Activated T-helper 1 cell treated with anti-CD3 and anti-CD28 coated beads, Interleukin-2, amount 50 U/mL, for 16 hours (primary cell): ENCODE measurements at places on chromosomes 2 and 18.

- no peak for DNase-seq
Observed at GRCh38 chr2:43199492-43200488, 26.6 kb downstream of the ZFP36L2 start.

DNA sequence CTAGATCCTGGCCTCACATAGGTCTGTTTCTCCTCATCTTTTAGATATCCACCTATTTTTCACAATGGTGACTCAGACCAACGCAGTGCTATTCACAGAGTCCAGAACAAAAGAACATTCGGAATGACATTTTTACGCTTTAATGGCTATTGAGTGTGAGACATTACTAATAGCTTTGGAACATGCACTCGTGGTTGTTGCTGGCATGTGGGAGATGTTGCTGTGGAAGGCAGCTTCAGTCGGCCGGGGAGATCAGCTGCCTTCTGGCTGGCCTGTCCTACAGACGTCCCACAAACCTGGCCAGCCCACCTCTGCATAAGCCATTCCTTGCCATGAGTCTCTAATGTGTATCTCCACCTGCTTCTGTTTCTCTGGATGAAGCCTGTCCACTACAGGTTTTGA, 3.4 kb downstream of the MBP start:
- no peak for DNase-seq

DNA sequence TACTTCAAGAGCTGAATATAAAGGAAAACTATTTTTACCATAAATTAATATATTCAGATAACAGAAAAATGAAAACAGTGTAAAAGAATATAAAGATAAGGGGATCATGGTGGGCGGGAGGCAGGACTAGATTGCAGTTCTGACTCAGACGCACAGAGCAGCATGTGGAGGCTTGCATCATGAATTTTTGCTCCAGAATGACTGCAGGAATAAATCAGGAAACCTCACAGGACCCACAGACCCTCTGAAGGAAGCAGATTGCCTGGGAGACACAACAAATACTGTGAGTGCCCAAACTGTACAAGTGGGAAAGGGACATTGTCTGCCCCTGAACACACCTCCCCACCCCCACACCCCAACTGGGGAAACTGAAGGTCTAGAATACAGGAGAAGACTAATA, 19.2 kb upstream of the SIGLEC15 start:
- no peak for DNase-seq

DNA sequence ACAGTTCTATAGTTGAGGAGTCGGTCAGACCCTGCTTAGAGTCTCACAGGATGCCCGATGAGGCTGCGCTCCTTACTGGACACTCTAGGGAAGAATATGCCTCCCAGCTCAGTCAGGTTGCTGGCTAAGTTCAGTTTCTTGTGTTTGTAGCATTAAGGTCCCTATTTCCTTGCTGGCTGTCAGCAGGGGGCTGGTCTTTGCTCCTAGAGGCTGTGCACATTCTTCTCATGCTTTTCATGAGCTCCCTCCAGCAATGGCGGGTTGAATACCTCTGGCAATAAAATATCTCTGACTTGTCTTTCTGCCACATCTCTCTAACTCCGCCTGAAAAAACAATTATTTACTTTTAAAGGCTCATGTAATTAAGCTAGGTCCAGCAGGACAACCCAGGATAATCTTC, 79.4 kb upstream of the DNAJC10 start:
- no peak for DNase-seq

DNA sequence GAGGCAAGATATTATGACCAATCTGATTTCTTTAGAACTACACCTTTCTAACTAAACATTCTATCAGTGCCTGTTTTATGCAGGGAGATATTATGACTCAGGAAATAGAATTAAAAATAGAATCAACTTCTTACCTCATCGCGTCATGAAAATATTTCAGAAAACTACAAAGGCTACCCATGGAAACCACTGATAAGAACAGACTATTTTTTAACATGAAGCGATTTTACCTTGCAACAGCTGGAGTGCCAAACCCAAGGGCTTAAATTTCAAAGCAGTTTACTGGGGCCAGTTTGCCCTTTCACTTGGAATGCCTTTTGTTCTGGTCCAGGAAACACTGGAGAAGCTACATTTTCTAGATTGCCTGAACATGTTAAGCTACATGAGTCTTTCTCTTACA, 304.8 kb upstream of the CCDC68 start:
- no peak for DNase-seq

- DNase-seq = no peak
Observed at GRCh38 chr2:239354132-239354790, 46.6 kb downstream of the HDAC4 start.

DNA sequence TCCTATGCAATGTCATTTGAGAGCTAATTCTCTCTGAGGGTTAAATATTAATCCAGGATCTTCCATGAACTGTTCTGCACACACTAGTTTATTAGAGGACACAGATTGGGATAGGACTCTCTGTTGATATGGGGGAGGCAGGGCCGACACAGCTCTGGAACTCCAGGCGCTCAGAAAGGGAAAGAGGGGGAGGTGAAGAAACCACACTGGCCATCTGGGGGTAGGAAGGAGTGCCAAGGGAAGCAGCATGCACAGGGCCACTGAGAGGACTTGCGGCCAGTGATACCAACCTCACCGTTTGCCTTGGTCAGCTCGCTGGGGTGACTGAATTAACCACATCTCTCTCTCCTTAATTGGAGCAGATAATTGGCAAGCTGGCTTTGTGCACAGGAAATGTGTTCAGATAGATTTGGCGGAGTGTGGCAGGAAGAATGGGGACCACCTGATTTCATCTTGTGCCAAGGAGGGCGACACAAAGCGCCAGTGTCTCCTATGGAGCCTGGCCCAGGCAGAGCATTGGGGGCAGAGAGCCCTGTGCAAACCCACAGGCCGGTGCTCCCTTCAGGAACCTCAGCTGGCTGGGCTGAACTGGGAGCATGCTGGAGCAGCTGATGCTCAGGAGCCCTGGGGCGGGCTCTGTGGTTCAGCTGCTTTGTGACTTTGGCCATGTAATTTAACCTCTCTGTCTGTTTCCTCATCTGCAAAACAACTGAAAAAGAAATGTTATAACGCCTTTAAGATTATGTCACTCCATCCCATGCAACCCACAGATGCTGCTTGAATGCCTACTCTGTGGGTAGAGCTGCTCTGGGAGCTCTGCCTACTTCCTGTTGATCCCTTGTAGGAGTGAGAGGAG, 114.7 kb upstream of the STON1 start:
- no peak for DNase-seq

GRCh38 chr18:71707985-71708500, 836.1 kb downstream of the CBLN2 start:
- no peak for DNase-seq

DNA sequence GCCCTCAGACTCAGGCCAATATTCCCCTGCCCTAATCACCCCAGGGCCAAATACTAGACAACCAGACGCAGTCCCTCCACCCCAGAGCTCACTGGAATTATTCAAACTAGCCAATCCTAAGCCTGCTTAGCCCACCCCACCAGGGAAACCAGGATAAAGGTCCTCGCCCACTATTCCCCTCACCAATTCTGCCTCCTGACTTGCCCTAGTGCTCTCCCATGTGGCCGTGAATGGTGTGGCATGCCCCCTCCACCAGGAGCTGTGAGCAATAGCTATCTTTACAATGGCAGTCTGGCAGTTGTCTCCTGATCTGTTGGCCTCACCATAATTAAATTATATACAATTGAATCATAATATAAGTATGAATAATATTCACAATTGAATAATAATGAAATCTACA, 42.3 kb downstream of the FAM124B start:
- no peak for DNase-seq

DNA sequence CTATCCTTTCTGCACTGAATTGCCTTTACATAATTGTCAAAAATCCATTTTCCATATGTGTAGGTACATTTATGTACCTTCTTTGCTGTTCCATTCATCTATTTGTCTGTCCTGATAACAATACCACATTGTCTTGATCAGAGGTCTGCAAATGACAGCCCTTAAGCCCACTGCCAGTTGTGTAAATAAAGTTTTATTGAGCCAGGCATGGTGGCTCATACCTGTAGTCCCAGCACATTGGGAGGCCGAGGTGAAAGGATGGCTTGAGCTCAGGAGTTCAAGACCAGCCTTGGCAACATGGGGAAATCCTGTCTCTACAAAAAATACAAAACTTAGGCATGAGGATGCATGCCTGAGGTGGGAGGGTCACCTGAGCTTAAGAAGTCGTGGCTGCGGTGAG, 121.0 kb downstream of the TFCP2L1 start:
- DNase-seq = no peak

GRCh38 chr2:216428618-216429350, 16.5 kb downstream of the SMARCAL1 start:
- no peak for DNase-seq

DNA sequence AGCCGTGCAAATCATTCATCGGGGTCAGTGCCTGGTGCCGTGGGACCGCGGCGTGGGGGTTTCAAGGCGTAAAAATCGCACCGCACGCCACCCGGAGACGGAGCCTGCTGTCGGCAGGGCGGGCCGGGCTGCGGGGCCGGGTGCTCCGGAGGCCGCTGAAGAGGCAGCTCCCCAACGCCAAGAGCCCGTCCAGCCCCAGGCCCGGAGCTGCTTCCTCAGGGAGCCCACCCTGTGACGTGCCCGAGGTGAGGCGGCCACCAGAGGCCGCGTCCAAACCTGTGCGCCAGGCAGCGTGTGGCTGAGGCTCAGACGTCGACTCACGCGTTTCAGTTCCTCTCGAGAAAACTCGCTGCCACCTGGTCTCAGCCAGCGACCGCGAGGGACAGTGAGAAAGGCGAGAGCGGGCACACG, 98.1 kb downstream of the NFATC1 start:
- no peak for DNase-seq

- DNase-seq = no peak
Observed at GRCh38 chr2:185967335-185967734, 228.7 kb downstream of the FSIP2 start.

GRCh38 chr18:48367557-48367956, 41.6 kb downstream of the ZBTB7C start:
- DNase-seq = no peak

DNA sequence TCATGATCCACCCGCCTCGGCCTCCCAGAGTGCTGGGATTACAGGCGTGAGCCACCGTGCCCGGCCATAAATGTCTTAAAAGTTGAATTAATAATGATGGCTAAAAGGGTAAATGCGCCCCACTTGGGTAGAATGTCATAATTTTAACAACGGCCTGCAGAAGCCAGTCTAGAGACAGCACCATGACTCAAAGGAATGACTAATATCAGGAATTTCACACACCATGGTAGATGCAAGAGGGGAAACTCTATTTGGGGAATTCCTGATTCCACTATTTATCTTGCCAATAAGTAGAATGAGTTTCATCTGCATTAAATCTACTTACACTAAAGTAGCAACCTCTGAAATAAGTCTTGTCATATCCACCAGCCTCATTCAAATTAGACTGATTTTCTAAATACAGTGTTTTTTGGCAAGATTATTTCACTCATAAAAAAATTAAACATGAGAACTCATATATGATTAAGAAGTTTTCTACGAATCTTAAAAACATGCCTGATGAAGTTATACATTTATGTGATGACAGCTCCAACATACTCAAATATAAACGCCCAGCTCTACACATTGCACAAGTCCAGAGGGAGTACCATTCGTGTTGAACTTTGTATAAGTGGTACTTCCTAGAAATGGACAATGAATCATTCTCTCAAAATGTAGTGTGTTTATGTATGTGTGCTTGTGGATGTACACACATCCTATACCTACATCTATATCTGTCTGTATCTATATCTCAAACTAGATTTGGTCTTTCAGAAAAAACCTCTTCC, 309.7 kb downstream of the IRS1 start:
- no peak for DNase-seq

- no peak for DNase-seq
Observed at GRCh38 chr18:58645398-58645797, 16.5 kb upstream of the ALPK2 start.

GRCh38 chr2:10234409-10235094, 68.2 kb upstream of the HPCAL1 start:
- no peak for DNase-seq

GRCh38 chr2:38407111-38407682, 30.1 kb upstream of the ATL2 start:
- DNase-seq = no peak

- DNase-seq = no peak
Observed at GRCh38 chr2:146893500-146894041, 951.3 kb upstream of the ACVR2A start.

GRCh38 chr2:195648787-195649186, 8.2 kb upstream of the SLC39A10 start:
- DNase-seq = no peak

GRCh38 chr2:214995409-214995808, 143.0 kb downstream of the ABCA12 start:
- no peak for DNase-seq

GRCh38 chr18:58562146-58562998, 66.5 kb downstream of the ALPK2 start:
- DNase-seq = no peak

GRCh38 chr2:70942396-70943204, 6.9 kb downstream of the ATP6V1B1 start:
- DNase-seq = no peak

- no peak for DNase-seq
Observed at GRCh38 chr2:229445501-229446211, 174.6 kb upstream of the PID1 start.

DNA sequence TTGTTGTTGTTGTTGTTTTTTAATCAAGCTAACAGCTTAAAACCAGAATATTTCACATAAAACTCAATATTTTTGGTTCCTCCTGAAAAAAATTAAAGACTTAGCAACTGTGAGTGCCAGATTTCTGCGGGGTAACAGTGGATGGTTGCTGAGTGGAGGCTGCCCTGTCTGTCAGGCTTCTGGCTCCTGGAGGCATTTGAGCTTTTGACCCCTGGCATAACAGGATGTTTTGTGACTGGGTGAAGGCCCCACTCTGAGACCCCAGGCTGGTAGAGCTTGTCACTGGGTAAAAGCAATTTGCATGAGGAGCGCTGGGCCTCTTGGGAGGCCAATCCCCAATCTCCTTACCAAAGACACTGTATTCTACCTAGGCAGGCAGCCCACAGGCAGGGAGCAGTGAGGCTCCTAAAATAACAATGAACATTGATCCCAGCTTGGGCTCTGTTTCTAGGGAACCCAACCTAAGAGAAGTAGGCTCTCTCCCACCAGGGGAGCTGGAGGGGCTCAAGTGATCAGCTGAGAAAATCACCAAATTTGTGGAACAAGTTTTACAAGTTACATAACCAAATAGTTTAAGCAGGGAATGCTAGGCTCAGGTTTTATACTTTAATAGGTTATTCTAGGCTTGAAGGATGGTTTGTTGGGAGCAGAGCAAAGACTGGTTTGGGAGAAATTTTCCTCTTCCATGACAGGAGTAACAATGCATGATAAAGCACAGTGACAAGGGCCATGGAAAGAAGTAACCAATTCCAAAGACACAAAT, 5.9 kb upstream of the SPRED2 start:
- no peak for DNase-seq

GRCh38 chr18:34787931-34788532, 77.9 kb downstream of the DTNA start:
- DNase-seq = no peak

GRCh38 chr2:16037808-16038457, 97.6 kb downstream of the MYCN start:
- DNase-seq = no peak

DNA sequence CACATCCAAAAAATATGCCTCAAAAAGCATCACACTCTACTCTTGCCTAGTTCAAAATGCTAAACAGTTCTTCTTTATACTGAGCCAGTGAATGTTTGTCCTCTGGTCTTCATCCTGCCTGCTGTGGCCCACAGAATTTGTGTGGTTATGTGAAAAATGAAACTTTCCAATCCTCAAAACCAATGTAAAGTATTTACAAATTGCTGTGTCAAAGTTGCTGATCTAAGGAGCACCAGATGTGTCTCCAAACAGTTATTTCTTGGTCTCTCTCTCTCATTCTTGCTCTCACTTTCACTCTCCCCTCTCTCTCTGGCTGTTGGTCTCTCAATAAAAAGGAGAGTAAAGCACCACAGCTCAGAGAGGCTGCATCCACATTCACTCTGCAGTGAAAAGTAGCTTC, 23.0 kb downstream of the EPHA4 start:
- no peak for DNase-seq
